ENCODE measurements at places on chromosomes 12 and 14.

DNA sequence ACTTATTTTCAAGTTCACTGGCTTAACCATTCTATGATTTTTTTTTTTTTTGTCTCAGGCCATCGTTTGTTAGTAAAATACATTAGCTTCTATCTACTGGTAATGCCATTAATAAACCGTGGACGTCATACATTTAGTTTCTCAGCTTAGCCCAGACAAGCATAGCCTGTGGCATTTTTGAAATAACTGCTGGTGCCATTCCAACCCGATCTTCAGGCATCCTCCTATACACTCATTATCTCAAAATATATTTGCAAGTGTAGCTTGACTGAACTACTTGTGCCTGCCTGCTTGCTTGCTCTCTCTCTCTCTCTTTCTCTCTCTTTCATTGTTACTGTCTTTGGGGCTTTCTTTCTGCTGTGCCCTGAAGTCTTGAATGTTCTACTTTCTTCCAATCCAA lies 12.7 kb upstream of the MBIP start:
- DNase-seq: no peak

DNA sequence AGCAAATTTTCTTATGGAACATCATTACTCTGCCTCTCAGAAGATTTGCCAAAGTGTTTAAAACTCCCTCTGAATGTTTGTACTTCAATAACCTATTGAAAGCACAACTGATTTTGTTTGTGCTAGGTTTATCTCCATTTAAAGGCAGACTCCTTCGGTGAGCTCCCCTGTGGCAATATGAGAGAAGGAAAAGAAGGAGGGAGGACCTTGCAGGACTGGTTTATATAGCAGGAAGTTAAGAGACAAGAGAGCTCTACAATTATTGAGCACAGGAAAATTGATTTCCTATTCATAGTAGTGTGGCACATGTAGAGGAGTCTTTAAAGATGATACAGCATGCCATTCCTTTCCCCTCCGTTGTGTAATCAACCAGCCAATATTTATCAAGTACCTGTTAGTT lies 75.5 kb downstream of the PDE3A start:
- no peak for DNase-seq

DNA sequence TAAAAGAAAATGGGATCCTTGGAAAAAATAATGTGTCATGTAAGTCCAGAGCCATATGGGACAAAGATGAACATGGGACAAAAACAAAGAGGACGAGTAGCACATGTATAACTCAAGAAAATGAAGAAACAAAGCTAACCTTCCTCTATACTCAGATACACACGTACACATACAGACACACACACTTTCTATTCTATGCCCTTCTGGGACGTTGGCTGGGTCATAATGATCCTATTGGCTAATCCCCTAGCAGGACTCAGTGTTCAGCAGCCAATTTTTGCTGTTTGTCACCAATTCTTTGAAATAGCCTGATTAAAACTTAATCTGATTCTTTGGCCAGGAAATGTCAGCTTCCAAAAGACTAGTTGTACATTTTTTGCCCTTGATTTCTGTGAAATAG lies 189.4 kb upstream of the FOXG1 start:
- DNase-seq: no peak

DNA sequence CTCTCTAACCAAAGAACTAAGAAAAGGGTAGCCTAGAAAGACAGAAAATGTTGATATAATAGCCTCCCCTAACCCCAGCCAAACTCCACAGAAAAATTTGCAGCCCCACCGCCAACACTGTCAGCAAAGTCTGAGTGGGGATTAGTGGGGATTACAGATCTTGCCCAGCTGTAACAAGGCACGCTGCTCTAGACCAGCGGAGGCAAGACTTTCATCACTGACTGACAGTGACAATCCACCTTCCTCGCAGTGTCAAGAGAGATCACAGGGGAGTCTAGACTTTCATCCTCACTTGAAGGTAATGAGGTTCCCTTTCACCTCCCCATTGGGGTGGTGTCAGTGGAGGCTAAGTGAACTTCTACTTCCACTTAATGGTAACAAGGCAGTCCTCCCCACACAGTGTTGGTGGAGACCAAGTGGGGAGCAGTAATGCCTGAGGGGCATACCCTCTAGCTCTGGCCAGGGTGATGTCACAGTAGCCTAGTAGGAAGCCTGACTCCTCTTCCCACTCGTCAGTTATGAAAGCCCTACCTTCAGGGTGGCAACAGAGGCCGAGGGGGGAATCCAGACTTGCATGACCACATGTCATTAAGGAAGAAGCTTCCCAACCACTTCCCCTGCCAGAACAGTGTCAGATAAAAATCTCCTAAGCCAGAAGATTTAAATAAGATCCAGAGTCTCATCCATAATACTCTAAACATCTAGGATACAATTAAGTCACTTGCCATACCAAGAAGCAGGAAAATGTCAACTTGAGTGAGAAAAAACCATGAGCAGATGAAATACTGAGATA lies 91.7 kb upstream of the RASSF8 start:
- no peak for DNase-seq

DNA sequence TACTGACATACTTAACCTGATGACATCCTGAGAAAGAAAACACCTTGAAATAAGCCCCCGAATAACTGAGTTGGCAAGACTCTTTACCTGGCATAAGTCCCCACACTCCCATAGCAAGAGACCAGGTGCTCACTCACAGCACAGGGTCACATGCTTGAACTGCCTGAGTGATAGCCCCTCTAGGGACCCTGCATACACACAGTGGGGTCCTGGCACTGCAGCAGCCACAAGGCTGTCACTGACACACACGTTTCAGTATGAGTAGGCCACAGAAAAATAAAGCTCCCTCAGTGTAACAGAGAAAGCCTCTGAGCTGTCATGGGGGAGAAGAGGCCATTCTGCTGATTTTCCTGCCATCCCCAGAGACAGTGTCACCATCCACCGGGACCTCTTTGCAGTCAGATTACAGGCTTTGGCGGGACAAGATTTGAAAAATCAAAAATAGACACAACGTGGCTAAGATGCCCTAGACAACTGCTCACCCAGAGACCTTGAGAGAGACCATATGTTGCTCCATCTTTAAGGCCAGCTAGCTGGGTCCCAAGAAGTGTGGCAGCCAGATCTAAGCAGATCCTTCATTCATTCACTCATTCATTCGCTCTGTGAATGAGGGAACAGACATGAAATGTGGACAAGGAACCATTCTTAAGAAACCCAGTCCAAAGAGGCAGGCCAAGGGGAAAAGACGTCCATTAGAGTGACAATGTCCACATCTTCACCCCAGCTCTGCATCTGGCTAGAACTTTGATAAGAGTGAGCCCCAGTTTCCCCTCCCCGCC lies 1.6 kb downstream of the SCARB1 start:
- no peak for DNase-seq

DNA sequence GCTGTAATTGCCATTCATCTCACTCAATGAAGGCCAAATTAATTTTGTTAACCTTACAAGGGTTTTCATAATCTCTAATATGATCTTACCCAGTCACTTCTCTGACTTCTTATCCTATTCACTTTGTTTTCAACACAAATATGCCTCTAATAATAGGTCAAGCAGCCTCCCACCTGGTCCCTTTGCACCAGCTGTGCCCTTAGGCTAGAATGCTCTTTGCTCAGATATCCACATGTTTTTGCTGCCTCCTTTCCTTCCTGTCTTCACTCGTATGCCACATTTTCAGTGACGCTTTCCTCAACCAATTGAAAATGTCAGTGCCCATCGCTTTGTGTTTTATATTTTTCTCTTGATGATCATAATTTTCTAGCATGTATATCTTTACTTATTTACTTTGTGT lies 106.4 kb upstream of the SYT10 start:
- DNase-seq: no peak
